ENCODE measurements at places on chromosomes 4 and X.

DNA sequence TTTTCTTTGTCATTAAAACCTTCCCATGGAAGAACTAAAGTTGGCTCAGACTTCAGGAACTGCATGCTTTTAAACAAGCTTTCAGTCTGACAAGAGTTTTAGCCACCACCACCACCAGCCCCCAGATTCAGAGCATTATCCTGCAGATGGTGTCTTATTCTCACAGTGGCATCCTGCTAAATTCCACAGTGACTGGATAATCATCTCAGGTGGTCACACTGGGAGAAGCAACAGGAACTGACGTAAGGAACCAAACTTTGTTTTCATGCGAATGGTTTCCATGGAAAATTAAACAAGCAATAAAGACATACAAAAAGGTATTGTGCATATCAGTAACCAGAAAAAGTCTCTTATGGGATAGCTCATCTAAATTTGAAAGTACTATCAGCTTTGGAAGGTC lies 370.7 kb downstream of the FBXW7 start:
- DNase-seq: no peak

DNA sequence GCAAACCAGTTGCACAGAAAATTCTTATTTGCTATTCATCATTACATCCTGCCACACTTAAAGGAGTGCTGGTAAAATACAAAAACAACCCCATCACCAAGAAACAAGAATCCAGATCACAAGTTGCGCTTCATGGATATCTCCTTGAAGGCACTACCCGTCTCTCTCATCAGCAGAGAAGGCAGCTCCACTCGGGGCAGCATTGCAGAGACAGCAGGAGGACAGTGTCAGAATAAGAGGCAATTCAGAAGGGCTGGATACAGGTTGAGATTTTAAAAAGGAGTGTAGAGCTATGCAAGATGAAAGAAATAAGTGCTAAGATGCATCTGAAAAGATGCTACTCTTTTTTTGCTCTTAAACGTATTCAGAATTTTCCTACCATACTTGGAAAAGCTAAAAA lies 71.4 kb downstream of the LDB2 start:
- DNase-seq: no peak

GRCh38 chr4:58166490-58166889 lies 1056.3 kb upstream of the IGFBP7 start:
- no peak for DNase-seq

DNA sequence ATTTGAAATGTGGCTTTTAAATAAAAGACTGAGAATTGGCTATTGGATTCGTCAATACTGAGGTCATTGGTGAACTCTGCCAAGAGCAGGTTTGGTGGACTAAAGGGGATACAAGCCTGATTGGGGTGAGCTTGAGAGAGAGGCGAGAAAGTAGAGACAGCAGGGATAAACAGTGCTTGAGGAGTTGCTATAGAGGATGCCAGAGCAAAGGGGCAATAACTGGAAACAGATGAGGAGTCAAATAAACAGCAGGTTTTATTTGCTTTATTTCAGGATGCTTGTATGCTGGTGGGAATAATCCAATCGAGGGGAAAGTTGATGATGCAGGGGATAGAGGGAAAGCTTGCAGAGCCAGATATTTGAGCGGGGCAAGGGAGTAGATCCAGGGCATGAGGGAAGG lies 24.0 kb upstream of the ANXA3 start:
- DNase-seq: no peak

GRCh38 chr4:153773236-153773690 lies 13.4 kb upstream of the RNF175 start:
- no peak for DNase-seq

DNA sequence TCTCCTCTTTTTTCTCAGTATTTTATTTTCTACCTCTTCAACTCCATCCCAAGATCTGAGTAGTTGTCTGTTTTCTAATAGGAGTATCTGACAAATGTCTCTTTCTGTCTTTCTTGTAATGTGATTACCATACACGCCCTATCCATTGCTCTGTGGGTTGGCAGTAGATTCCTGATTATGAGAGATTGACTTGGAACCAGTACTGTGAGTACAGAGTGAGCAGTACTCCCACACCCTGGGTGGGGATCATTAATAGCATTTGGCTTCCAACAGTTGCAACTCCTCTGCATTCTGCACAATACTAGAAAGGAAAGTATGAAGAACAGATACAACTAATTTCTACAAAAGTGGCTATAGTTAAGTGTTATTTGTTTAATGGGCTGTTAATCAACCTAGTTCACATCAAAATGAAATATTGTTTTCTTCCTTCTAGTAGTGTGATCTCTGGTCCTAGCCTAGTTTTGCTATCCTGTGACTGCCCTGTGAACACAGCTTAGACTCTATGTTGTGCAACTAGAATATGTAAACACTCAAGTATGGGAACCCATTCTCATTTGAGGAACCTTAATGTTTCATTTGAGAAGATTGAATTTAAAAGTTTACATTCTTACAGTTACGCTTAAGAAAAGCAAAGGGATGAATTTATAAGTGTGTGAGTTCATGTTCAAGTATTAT lies 112.9 kb downstream of the PTPN13 start:
- no peak for DNase-seq

- no peak for DNase-seq
These were observed 4.4 kb upstream of the HAND2 start for GRCh38 chr4:173534434-173534833.

DNA sequence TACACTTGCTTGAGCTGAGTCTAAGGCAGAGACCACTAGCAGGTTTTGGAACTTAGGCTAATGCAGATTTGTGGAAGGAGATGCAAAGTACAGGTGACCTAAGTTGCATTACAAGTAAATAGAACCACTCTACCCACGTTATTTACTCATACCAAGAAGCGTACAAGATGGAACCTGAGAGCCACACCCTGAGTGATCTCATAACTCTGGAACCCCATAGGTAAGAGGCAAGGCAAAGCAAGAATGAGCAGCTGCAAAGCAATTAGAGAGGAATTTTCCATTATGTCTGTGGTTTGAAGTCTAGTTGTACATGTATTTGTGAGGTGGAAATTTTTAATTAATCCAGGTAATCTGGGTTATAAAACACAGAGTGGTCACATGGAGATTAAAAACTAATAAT lies 55.4 kb downstream of the CC2D2A start:
- no peak for DNase-seq

DNA sequence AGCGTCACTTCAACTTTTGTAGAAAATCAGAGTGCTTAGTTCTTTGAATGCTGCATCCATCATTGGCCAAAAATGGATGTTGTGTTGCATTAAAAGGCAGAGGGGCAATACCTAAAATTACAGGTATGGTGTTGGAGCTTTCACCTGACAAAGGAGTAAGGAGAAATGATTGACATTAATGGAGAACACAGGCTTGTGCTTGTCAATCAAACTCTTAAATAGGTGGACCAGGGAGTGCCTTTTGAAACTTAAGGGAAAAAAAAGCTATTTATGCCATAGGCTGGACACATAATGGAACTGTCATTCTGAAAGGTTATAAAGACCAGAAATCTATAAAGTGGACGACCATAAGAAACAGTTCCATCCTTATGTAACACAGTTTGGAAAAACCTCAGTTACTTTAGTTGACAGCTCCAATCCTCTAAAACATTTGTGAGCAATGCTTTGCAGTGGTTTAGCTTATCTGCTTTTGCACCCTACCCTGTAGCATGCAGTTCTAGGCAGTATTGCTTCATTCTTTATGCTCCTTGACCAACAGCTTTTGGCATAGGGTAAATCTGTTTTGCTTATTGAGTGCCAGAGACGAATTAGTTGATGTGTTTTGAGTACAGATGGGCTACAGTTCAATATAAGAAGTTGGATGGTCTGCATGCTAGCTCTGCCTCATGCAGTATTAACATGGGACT lies 2.4 kb downstream of the HADH start:
- no peak for DNase-seq

- no peak for DNase-seq
These were observed 59.9 kb upstream of the PDGFRA start for GRCh38 chr4:54169176-54169575.

GRCh38 chrX:124249345-124249744 lies 83.1 kb upstream of the TEX13D start:
- DNase-seq: no peak

- DNase-seq: no peak
These were observed 54.3 kb downstream of the EGF start for GRCh38 chr4:109966891-109967481.

DNA sequence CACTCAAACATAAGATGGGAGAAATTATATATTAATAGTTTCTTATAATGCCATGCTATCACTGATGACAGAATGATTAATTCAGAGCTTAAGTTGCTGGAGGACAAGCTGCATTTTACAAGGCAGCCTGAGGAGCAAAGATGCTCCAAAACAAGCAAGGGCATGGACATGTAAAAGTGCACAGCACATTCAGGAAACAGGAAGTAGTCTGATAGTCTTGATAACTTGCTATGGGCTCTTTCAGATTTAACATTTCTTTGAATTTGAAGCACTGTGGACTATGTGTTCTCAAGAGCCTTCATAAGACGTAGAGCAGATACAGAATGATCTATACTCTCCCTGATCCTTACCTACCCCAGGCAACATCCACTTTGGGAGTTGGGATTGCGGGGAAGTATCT lies 50.0 kb downstream of the AMMECR1 start:
- no peak for DNase-seq

- no peak for DNase-seq
These were observed 49.7 kb downstream of the RBM47 start for GRCh38 chr4:40579983-40580382.

DNA sequence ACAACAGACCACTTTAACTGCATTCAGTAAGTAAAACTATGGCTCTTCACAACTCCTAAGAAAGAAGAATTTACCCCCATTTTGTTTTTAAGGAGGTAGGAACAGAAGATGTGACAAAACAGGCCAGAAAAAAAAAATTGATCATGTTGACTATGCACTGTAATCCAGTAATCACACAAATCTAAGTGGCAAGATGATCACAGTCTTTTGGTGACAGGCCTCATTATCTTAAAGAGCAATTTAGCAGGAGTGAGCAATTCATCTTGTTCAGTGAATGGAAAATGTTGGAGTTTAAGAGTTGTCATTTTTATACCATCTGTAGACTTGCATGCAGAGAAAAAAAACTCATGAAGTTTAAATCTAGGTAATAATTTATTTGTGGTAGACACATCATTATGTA lies 115.1 kb downstream of the SLC39A8 start:
- DNase-seq: no peak

- DNase-seq: peak; percentile 59
These were observed 16.8 kb downstream of the PTTG2 start for GRCh38 chr4:37976991-37977470.

- no peak for DNase-seq
These were observed 12.5 kb downstream of the SPARCL1 start for GRCh38 chr4:87516683-87517082.

DNA sequence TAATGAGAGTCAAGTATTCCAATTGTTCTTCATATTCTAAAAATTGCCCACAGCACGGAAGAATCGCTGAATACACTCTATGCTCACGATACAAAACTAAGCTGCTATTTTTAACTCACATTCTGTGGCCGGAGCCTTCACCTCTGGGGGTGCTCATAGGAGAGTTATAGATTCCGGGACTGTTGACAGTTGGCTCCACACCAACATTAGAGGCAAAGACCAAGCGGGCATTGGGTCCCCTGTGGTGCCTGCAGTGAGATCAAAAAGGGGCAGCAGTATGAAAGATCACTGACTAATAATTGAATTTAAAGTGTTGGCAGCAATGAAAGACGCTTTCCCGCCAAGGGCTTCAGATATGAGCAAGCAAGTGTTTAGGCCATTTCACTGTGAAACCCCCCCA lies 146.0 kb downstream of the TMEM144 start:
- no peak for DNase-seq

DNA sequence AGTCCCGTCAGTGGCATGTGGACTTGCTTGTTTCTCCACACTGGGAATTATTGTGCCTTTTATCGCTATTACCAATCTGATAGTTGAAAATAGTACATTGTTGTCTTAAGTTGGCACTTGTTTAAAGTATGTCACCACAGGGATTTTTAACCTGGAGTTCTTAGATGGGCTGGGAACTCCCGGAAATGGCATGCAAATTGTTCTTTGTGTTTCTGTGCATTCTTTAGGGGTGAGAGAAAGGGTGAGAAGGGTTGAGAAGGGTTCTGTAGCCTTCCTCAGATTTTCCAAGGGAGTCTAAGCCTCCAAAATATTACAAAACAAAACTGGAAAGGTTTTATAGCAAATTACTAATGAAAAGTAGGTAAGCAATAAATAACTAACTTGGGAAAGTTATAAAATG lies 176.9 kb downstream of the ZIC3 start:
- no peak for DNase-seq

GRCh38 chr4:140762202-140762601 lies 6.0 kb upstream of the TBC1D9 start:
- DNase-seq: no peak

- no peak for DNase-seq
These were observed 38.4 kb upstream of the SCOC start for GRCh38 chr4:140335076-140335475.

- DNase-seq: no peak
These were observed 48.6 kb upstream of the UGT2A1 start for GRCh38 chr4:69701696-69702095.

DNA sequence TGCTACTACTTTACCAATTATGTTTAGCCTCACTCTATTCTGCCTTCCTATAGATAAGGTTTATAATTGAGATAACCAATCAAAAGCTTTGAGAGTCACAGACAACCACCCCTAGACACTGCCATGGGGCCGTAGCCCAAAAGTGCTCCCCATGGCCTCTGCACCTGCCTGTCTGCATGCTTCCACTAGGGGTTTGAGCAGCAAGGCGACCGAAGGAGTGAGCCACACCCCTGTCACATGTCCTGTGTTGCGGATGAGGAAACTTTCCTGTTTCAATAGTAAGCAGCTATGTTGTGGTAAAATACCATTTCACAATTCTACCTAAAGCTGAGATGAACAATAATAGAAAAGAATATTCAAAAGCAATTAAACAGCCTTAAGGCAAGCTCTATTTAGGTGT lies 856.0 kb upstream of the FRG1 start:
- DNase-seq: no peak

GRCh38 chr4:138275216-138275615 lies 33.1 kb upstream of the SLC7A11 start:
- DNase-seq: no peak

- DNase-seq: no peak
These were observed 210.8 kb upstream of the GYPA start for GRCh38 chr4:144351306-144351705.

DNA sequence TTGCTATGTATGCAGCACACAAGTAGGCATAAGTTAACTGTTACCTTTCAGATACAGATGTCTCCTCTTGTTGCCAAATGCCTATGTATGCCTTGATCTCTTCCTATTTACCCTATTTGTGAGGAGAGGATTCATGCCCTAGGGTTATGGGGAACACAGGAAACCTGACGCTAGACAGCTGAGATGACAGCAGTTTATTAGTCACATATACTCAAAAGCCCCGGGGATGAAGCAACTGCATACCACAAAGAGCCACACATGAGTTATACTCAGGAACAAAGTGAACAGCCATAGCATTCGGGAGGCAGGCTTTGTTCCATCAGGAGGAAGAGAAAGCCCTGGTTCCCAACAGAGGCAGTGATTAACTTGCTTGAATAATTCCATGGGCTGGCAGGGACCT lies 1011.7 kb upstream of the PCDH7 start:
- no peak for DNase-seq

DNA sequence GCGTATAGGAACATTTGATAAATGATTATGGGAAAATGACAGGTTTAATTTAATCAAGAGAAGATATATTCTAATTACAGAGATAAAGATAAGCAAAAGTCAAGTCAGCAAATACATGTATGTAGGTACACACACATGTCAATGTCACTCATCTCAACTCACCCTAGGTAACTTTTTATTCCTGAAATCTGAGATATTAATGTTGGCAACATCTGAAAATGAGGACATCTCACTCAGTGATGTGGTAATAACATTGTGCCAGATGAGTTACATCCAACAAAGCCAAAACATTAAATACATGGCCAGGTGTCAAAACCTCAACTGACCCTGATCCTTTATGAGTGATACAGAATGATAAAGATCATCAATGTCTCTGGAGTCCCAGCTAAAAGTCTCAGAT lies 363.3 kb upstream of the F9 start:
- no peak for DNase-seq

Measured in stimulated activated CD4-positive, alpha-beta T cell treated with anti-CD3 and anti-CD28 coated beads, TNF-alpha, amount 100 ng/mL, for 48 hours (primary cell).